ENCODE measurements at places on chromosomes 1 and 21.

- DNase-seq = no peak
Observed at GRCh38 chr1:45643978-45644377, 20.1 kb upstream of the CCDC17 start.

- no peak for DNase-seq
Observed at GRCh38 chr1:226044514-226045101, 17.9 kb upstream of the H3-3A start.

DNA sequence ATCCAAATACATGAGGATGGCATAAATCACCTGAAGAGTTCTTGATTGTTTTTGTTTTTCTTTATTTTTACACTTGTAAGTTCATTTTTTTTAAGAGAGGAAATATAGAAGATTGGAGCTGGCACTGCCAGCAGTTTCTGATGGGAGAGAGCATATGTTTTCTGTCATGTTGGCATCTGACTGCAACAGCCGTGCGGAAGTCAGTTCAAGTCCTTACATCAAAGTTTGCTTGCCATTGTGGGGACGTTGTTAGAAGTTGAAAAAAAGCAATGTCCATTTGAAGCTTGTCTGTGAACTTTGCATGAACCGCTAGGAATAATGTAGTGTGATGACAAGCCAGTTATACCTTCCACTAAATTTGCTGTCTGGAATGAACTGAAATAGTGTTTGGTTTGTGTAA, 126.5 kb upstream of the USH2A start:
- DNase-seq = no peak

GRCh38 chr21:43321111-43321510, 105.8 kb downstream of the SIK1 start:
- no peak for DNase-seq

- no peak for DNase-seq
Observed at GRCh38 chr1:27027575-27028250, 15.1 kb upstream of the TENT5B start.

- DNase-seq = no peak
Observed at GRCh38 chr1:209218981-209219380, 364.5 kb upstream of the CAMK1G start.

DNA sequence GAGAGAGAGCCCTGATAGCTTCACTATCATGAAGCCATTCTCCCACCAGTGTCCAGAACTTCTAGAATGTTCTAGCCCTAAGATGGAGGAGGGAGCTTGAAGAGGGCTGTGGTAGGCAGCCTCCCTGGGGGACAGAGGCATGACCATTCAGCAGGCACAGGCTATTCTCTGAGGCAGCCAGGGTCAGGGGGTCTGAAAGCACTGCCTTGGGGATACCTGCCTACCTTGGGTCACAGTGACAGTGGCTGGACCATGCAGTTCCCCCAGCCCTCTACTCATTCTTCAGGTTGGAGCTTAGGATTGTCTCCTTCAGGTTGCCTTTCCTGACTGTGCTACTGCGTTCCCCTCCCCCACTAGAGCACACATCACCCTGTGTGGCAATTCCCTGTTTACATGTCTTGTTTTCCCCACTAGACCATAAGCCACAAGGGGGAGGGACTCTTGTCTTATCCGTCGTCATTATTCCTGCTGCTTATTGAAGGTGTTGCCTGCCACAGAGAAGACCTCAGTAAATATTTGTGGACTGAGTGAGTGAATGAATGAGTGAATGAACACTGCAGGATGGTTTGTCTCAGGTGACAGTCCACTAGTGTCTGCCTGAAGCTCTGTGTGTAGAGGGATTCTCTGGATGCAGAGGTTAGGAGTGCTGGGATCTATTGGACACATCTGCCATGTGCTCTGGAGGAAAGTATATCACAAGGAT, 5.2 kb downstream of the ZDHHC18 start:
- no peak for DNase-seq

All from BE2C (cell line).